ENCODE measurements at places on chromosomes 6 and 20.

GRCh38 chr6:91029211-91029610 lies 442.3 kb upstream of the MAP3K7 start:
- no peak for DNase-seq

- no peak for DNase-seq
These were observed 187.8 kb upstream of the PHACTR1 start for GRCh38 chr6:12528581-12529363.

GRCh38 chr6:72042088-72042487 lies 155.7 kb downstream of the RIMS1 start:
- DNase-seq: no peak

GRCh38 chr20:34127792-34128191 lies 15.7 kb upstream of the EIF2S2 start:
- no peak for DNase-seq

DNA sequence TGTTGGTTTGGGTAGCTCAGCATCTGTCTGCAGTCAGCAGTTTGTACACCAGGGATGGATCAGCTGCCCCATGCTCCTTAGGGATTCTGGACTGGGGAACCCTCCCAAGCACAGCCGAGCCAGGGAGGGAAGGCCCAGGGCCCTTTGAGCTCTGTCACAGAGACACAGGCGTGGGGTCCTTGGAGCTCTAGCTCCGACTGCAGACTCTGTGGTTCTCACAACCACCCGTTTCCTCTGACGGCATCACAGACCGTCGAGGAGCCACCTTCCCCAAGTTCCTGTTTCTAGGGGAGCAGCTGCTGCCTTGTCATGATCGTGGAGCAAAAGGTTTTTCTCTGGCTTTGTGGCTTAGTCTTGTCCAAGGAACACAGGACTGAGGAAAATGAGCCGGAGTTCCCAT lies at the start of gene SLA2:
TSS of gene SLA2 (minus strand) at position 199 of the 400 bp plus-strand sequence. CDS start 4,861 bp downstream, outside the sequence.
- DNase-seq: no peak

DNA sequence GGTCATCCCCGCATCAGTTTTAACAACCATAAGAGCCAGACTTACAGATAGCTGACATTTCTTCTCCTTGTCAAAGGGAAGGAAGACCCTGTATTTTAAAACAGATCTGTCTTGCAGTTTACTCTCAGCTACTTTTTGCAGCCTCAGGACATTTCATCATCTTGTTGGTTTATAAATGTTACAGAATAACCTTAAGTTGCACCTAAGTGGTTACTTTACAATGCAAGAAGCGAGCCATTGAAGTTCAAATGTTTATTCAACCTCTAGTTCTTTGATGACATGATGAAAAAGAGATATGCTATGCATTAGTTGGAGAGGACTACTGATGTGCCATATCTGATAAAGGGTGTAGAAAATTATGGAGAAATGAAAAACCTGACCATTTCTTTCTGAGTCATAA lies 187.9 kb upstream of the COL21A1 start:
- no peak for DNase-seq

DNA sequence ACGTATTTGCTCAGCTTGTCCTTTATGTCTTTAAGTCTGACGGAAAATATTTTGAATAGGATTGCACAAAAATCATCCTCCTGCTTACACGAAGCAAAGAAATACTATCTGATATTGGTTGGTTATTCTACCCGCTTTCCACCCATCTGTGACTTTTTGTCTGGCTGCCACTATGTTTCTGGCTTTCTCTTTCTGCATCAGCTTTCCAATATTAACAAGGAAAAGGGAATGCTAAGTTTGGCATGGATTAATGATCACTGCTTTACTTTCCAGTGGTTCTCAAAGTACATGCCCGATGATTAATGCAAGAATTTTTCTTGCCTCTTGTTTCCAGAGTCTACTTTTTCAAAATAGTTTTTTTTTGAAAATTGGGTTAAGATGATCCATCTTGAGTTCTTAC lies 57.0 kb downstream of the RNF144B start:
- no peak for DNase-seq

DNA sequence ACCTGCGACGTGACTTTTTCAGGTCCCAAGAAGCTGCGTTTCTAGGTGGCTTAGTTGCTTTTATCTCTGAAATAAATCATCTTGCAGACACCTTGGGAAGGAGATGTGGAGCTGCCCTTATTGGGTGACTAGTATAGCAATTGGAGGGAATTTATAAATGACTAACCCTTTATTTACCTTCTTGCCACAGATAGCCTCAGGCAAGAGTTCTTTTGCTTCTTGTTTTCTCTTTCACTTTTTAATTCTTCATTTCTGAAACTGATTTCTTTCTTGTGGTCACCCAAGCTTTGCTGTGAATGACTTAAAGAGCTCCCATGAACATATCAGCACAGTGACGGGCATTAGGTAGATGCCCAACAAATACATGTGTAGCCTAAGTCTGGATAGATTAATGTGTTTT lies 3.0 kb downstream of the ADGRF4 start:
- no peak for DNase-seq

GRCh38 chr6:16139556-16139955 lies 10.7 kb downstream of the MYLIP start:
- DNase-seq: no peak

DNA sequence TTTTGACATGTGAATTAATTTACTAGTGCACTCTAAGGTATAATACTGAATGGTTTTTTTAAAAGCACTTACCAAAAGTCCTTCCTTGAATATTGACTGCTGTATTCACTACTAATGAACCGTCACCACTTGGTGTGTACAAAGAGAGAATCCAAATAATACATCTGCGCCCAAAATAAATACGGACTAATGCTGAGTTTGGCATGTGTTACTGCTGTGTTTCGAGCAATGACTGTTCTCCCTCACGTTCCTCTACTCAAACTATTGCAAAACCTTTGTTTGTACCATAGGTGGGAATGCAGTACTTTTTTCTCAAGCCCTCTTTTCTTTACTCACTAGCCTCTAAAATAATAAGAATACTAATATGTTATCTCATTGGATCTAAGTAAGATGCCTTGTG lies 305.5 kb downstream of the QKI start:
- no peak for DNase-seq

- DNase-seq: no peak
These were observed 45.5 kb downstream of the PTPN1 start for GRCh38 chr20:50555662-50556061.

DNA sequence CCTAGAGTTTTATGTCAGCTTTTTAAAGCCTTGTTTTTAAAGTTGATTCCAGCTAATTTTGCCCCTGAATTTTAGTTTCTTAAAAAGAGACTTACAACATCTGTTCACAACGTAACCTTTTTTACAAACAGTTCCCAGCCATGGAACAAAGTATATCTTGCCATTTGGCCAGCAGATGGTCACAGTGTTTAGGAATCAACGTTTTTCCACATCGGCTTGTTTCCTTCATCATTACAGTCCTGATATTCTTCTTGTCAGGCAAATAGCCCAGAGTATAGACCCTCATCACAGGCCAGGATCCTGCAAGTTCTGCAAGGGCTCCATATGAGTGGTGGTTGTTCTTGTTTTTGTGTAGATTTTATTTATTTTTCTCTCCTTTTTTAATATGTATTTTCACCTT lies 341.7 kb upstream of the HTR1E start:
- no peak for DNase-seq

GRCh38 chr6:33049323-33050013 lies 24.0 kb downstream of the HLA-DPA1 start:
- DNase-seq: no peak

DNA sequence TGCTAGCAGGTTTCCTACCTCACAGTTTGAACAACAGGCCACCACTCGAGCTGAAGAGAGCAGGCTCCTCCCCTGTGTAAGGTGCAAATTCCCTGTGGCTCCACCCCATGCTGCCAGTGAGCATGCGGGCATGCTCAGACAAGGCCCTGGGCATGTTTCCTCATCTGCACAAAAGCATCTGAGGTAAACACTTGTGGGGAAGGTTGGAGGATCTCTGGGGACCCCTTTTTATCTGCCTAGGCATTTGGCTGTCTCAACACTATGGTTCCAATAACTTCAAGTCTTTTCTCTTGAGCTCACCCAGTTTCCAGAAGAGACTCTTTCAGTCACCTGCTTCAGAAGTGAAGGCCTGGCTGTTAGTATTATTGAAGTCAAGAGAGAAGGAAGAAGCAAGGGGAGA lies 9.4 kb downstream of the C6orf58 start:
- DNase-seq: no peak

- no peak for DNase-seq
These were observed 452.4 kb upstream of the PTCHD4 start for GRCh38 chr6:48563433-48563832.

- peak; percentile 79 for DNase-seq
These were observed 590 bp downstream of the RNF217 start for GRCh38 chr6:124962639-124963415.

DNA sequence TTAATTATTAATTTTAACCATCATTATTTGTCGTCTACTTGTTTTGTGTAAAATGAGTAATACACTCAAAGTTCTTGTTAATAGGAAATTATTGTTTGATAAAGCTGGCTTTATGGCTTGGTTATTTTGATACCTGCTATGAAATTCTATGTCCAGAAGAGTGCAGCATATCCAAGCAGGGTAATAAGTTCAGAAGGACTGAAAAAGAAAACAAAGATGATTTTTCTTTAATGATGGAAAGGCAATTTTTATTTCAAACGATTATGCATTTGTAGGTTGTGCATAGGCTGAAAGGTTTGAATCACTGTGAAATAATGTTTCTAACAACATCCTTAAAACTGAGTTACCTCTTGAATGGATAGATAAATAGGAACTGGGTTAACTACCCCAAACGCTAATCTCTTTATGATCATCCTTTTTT lies 1.4 kb upstream of the MAN1A1 start:
- DNase-seq: no peak

- no peak for DNase-seq
These were observed 68.9 kb downstream of the PERP start for GRCh38 chr6:138038142-138038870.

DNA sequence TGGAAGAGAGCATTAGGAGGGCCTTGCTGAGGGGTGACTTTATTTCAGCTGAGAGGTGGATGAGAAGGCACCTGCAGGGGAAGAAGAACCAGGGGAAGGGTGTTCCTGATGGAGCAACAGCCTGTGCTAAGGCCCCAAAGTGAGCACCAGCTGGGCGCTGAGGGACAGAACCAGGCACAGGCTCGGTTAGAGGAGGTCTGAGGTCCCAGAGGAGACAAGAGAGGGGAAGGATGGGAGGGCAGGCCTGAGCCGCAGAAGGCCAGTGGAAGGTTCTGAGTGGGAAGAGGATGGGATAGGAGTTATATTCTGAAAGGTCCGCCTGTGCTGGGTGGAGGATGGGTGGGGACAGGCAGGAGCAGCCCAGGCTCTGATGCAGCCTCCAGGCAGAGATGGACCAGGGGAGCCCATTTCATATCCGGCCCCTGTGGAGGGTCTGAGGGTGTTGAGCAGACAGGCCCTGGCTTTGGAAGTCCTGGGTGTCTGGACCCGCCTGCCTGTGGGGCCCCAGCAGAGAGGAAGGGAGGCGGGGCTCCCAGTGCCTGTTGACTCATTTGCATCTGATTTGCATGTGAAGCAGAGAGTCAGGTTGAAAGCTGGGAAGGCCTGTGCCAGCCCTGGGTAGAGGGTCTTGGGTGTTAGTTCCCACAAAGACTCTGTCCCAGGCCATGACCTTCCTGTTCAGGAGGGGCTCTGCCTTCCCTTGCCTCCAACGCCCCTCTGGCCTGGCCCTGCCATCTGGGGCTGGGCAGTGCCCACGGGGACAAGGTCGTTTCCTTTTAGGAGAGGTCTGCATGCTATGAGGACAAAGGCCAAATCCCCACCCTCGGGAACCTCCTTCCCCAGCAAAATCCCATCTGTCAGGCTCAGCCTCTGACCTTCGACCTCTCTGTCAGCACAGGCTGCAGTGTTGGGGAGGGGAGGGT lies 10.6 kb upstream of the FAM110A start:
- no peak for DNase-seq

DNA sequence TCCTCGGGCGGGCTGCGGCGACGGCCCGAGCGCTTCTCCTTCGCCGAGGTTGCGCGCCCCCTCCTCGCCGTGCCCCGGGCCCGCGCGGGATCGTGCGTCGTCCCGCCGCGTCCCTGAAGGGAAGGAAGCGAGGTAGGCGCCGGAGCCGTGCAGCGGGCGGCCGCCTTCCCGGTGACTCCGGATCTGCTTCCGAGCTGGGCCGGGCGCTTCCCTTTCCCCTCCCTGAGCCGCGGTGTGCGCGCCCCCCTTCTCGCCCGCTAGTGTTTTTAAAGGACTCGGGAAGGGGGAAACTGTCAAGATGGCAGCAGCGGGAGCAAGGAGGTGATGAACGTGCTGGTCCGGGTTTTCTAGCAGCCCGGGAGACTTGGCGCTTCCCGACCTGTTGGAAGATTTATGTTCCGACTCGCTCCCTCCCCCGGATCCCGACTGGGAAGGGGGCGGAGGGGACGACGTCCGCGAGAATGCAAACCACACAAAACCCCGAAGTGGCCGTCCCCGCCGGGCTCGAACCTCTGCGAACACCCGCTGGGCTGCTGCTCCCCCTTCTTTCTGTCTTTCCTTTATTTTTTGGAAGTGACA lies 744 bp upstream of the FOXO3 start:
- DNase-seq: peak; percentile 65

GRCh38 chr20:34834459-34834893 lies 9.0 kb upstream of the NCOA6 start:
- DNase-seq: no peak

- DNase-seq: peak; percentile 31
These were observed 996.5 kb downstream of the GRIK2 start for GRCh38 chr6:102389994-102390393.

DNA sequence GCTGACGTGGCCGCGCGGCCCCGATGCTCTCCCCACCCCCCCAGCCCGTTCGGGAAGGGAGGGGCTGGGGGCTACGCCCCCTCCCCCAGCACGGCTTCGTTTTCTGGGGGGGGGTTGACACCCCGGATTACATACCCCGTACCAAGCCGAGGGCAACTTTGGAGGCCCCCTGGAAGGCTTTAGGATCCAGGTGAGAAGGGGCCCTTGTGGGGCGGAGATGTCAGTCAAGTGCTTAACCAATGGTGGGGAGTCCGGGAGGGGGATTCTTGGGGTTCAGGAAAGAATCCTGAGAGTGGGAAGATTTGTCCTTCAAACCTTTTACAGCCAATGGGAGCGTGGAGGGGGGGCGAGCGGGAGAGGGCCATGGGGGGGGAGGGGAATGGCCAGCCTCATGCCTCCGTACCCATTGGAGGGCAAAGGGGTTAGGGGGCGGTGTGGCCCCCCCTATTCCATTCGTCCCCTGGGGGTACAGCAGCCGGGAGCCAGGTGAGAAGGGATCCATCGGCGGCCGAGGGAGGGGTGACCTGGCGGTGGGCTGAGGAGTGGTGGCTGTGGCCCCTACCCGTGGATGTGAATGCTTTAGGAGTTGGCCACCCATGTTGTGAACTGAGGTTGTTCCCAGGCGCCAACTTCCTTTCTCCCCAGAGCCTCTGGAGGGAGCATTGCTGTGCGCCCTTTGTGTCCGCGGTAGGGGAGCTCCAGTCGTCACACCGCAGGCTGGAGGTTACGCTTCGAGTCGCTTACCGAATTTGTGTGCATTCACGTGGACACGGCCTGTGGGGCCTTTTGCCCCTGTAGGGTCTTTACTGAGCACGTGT lies 682 bp downstream of the BRD2 start:
- DNase-seq: peak; percentile 86

GRCh38 chr20:63411151-63411897 lies 50.2 kb upstream of the CHRNA4 start:
- DNase-seq: no peak

GRCh38 chr20:41692479-41693135 lies 74.4 kb upstream of the CHD6 start:
- peak; percentile 91 for DNase-seq

GRCh38 chr6:136798044-136798443 lies 5.8 kb upstream of the MAP3K5 start:
- no peak for DNase-seq

Measured in right cardiac atrium (tissue), 5 donors.